ENCODE measurements at places on chromosomes 5 and 9.

DNA sequence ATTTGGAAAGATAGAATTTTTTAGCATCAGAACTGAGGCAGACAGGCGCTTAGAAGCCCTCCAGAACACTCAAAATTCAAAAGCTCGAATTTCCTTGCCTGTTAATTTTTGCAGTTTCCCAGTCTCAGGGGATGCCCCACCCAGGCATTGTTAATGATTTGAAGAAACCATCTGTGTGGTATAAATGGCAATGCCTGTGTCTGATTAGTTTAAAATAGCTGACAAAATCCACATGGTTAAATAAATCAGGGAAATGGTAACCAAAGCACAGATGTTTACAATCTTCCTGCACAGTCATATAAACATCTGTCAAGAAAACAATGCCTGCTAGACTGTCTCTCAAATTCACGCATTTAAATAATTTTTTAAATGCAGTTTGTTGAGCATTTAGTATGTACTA, 185.2 kb upstream of the RGMB start:
- DNase-seq = no peak

DNA sequence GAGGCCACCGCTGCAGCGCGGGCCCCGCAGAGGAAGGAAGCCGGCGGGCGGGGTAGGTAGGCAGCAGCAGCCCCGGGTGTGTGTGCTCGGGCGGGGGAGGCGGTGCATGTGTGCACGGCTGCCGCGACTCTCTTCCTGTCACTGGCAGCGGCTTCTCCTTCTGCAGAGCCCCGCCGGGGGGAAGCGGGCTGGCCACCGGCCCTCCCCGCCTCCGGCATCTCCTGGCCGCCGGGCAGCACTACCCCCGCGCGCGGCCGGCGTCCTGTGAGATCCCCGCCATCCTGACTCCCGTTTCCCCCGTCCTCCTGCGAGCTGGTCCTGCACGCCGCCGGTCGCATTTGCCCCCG, 315 bp downstream of the PIK3R1 start:
- no peak for DNase-seq

- no peak for DNase-seq
Observed at GRCh38 chr9:4489562-4489918, 728 bp upstream of the SLC1A1 start.

- no peak for DNase-seq
Observed at GRCh38 chr5:136064510-136064909, 35.7 kb downstream of the TGFBI start.

DNA sequence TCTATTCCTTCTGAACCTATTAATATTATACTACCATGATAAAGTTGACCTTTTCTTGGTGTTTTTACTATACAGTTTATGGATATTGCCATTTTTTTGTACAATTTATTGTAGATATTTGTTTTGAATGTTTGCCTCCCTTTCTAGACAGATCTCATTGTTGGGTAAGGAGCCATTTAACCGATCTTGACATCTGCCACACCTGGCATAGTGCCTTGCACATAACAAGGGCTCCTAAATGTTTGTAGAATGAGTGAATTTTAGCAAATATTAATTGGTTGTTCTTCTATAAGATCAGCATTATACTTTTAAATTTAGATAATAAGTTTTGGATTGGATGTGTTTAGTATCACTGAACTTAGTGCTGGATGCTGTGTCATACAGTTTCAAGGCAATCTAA, 175.3 kb downstream of the GDNF start:
- no peak for DNase-seq

DNA sequence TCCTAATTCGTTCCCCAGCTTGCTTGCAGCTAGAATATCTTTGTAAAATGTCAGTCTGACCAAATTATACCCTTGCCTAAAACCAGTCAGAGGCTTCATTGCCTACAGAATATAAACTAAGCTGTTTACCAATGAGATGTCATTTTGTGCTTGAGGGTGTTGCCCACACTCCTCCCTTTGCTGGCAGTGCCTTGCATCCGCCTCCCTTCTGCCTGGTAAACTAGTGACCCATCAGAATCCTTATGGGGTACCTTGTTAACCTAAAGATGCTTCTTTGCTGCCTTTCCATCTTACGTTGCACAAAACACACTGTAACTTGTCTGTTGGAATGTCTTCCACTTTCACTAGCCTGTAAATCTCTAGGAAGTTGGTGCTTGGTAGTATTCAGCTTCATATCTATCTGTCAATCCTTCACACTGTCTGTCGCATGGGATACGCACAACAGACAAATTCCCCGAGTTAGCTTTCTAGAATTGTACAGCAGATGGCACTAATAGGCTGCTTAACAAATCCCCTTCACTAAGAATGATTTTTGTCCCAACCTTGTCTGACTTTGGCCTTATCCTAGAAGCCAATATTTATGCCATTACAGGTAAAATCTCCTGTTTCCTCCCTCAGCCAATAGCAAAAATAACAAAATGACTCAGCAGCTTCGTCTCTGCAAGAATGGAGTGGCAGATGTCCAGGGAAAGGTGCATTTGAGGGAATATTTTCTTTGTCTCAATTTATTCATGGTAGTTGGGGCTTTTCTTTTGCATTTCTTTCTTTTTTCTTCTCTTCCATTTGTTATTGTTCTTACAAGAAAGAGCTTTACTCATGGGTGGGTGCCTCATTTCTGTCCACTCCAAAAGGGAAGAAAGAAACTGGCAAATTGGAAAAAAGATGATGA, 3.0 kb downstream of the NUDT2 start:
- no peak for DNase-seq

GRCh38 chr9:87708546-87708945, 17.4 kb upstream of the CTSL start:
- no peak for DNase-seq

DNA sequence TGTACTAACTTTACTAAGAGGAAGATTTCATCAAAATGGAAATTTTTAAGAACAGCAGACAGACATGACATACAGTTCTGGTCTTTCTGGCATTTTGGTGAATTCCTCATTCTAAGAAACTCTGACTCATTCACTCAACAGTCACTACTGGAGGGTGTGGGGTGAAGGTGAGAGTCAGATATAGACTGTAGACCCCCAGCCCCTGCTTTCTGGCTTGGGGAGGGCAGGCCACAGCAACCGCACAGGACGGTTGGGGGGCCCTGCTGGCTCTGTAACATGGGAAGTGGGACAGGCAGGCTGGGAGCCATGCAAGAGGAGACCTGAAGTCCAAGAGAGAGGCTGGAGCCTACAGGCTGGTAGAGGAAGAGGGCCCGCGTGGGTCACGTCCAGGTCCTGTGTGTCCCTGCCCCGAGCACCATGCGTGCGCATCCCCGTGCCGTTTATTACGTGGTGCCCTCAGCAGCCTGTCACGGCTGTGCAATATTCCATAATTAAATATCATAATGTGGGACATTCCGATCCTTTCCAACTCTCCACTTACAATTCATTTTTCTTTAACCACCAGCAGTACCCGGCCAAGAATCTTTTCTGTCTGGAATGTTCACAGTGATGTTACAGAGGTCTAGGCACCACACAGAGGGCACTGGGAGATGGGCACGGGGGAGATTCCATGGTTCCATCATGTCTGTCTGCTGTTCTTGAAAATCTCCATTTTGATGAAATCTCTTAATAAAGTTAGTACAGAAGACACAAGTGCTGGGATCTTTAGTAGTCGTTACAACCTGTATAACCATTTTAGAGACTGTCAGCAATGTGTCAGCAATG, 75.5 kb downstream of the SEMA4D start:
- peak; percentile 52 for DNase-seq

GRCh38 chr9:708182-708550, 133.3 kb upstream of the DMRT1 start:
- no peak for DNase-seq

GRCh38 chr5:91397791-91398190, 14.7 kb upstream of the ARRDC3 start:
- DNase-seq = no peak

- no peak for DNase-seq
Observed at GRCh38 chr5:111998871-111999270, 241.9 kb upstream of the NREP start.

Data from stimulated activated CD4-positive, alpha-beta T cell treated with anti-CD3 and anti-CD28 coated beads, Interleukin-1b, Interleukin-23, amount 100 ng/mL, for 24 hours (primary cell).